ENCODE measurements at places on chromosomes 4 and X. TPM values are rescaled to one million over a fixed set of nuclear protein-coding genes. Genes with fewer than 3 reads are reported as not detected.

Gene CT45A3
- not detected for total RNA-seq

Gene VCX3A
- not detected for total RNA-seq

Gene GABRG1
- total RNA-seq: not detected

Gene IL15
- 7.1 TPM for total RNA-seq

Gene EREG
- 4.4 TPM for total RNA-seq

Gene SPP1
- 3.1 TPM for total RNA-seq

Gene SMC1A
- 16.8 TPM for total RNA-seq

Gene TMPRSS11B
- total RNA-seq: not detected

Gene PASD1
- not detected for total RNA-seq

Gene PNMA6A
- total RNA-seq: 0.22 TPM

DNA sequence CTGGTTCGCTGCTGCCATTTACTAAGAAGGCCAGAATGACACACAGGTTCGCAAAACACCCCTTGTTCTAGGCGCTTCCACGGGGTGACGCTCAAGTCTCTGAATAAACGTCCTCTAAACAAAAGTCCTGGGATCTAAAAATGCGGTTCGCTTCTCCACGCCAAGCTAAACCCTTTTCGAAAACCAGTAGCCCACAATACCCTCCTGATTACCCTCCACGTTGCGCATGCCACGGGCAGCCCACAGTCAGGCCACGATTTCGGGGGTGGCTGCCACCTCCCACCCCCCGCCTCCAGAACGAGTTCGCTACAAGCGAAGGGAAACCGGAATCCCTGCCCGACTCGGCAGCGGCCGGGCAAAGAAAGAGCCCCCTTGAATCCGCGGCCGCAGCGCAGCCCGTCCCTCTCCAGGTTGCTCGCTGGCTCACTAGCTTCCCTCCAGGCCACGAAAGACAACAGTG, 423 bp downstream of the RPL39 start:
- H3K27ac ChIP-seq: peak overlapping the region; percentile 99
- peaks cover 10% of the 10 kb centered on the region for H3K36me3 ChIP-seq
- H3K27me3 ChIP-seq: no peaks in the 10 kb centered on the region
- peak; percentile 69 for DNase-seq
- peak overlapping the region; percentile 96 for H3K4me3 ChIP-seq

GRCh38 chrX:153886915-153887314, 942 bp upstream of the L1CAM start:
- H3K4me1 ChIP-seq: no peaks in the 10 kb centered on the region
- no peaks in the 10 kb centered on the region for H3K36me3 ChIP-seq
- no peak overlapping the region for H3K27ac ChIP-seq
- H3K4me3 ChIP-seq: no peak overlapping the region
- no peaks in the 10 kb centered on the region for H3K27me3 ChIP-seq

DNA sequence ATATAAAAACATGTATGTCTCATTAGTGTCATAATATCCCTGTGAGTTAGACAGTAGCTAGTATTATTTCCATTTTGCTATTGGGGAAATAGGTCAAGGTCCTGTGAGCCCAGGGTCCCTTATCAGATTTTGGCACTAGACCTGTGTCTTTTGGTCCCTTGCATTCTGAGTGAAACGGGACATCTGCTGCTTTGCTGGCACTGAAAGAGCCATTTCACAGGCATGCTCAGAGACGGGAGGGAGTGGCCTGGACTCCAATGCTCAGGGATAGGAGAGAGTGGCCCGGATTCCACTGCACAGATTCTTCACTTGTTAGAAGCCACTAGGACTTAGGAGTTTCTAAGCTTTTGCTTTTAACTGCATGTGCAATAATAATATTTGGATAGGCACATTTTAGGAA, 177.2 kb downstream of the TSPAN5 start:
- no peak overlapping the region for H3K27ac ChIP-seq
- H3K4me1 ChIP-seq: peaks cover 52% of the 10 kb centered on the region
- H3K4me3 ChIP-seq: no peak overlapping the region
- no peaks in the 10 kb centered on the region for H3K36me3 ChIP-seq
- H3K27me3 ChIP-seq: no peaks in the 10 kb centered on the region

- no peak overlapping the region for H3K27ac ChIP-seq
- H3K36me3 ChIP-seq: no peaks in the 10 kb centered on the region
- H3K27me3 ChIP-seq: peaks cover 35% of the 10 kb centered on the region
- DNase-seq: no peak
- no peaks in the 10 kb centered on the region for H3K4me1 ChIP-seq
- H3K4me3 ChIP-seq: no peak overlapping the region
These were observed 118.6 kb upstream of the TAPT1 start for GRCh38 chr4:16344853-16345252.

DNA sequence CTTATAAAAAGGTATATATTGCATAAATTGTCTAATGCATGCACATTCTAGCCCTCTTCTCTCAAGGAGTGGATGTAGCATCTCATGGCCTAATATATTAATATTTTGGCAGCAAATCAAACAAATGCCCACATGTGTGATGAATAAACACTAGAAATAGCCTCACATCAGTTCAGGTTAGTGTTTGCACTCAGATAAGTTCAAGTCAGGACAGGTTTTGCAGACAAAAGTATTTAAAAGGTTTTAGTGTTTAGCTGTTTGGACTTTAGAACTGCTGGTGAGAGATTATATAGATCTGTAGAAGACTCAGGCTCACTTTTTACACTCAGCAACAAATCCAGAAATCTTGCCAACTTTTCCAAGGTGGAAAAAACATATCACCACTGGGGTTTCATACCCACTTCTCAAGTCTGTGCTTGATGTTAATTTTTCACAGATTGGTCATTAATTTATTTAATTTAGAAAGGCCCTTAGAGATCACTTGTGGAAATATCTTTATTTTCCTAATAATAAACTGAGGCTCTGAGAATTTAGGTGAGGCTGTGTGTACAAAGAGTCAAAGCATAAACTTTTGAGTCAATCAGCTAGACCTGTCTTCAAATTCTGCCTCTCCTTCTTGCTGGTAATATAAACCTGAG, 362.6 kb downstream of the GASK1B start:
- H3K4me3 ChIP-seq: no peak overlapping the region
- no peaks in the 10 kb centered on the region for H3K4me1 ChIP-seq
- no peaks in the 10 kb centered on the region for H3K27me3 ChIP-seq
- no peak overlapping the region for H3K27ac ChIP-seq
- DNase-seq: no peak

DNA sequence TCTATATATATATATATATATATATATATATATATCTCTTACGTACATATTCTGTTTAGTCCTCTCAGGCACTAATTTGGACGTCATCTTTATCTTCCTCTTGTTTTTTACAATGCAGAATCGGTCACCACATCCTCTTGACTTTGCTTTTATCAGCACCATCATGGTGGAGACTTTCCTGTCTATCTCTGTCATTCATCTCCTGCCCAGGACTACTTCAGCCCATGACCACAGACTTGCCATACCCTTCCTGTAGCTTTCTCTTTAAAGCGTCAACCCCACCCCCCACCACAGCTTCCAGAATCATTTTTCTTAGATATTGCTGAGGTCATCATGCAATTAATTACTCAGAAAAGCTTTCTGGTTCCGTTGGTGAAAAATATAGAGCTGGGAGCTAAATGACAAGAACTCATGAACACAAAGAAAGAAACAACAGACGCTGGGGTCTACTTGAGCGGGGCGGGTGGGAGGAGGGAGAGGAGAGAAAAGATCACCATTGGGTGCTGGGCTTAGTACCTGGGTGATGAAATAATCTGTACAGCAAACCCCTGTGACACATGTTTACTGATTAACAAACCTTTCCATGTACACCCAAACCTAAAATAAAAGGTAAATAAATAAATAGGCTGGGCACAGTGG, 30.5 kb upstream of the PRKX start:
- DNase-seq: no peak
- no peaks in the 10 kb centered on the region for H3K27me3 ChIP-seq
- no peak overlapping the region for H3K27ac ChIP-seq
- no peaks in the 10 kb centered on the region for H3K36me3 ChIP-seq
- no peaks in the 10 kb centered on the region for H3K4me1 ChIP-seq

DNA sequence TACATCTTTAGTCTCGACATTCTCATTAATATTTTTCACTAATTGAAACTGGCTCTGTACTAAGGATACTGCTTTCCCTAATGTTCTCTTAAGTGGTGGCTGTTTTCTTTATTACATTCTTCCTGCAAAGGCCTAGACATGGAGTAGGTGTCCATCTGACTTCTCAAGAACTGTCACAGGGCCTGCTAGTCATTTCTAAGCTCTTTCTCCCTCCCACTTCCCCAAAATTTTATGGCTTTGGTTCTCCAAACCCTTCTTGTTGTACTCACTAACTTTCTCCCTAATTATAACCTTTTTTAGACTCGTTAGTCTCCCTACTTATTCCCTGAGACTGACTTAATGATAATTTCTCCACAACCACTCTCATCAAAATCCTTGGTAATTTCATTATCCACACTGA, 133.3 kb downstream of the SPOCK3 start:
- H3K27me3 ChIP-seq: no peaks in the 10 kb centered on the region
- no peak for DNase-seq
- no peak overlapping the region for H3K4me3 ChIP-seq
- H3K4me1 ChIP-seq: no peaks in the 10 kb centered on the region

DNA sequence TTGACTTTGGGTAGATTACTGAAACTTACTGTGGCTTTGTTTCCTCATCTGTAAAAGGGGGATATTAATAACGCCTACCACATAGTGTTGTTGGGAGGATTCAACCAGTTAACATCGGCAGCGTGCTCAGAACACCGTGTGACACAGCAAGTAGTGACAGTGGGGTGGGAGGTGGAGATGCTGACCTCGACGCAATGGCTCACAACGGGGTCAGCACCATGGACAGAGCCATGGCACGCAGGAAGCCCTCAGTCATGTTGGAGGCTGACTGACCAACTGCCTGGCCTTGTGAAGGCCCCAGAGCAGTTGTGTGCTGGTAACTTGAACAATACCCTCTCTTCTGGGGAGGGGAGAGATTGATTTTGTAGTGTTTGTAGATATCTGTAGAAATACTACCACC, 93.2 kb downstream of the WFS1 start:
- H3K27ac ChIP-seq: no peak overlapping the region
- H3K36me3 ChIP-seq: no peaks in the 10 kb centered on the region
- no peaks in the 10 kb centered on the region for H3K4me1 ChIP-seq
- H3K4me3 ChIP-seq: no peak overlapping the region

GRCh38 chr4:147717878-147718277, 14.0 kb upstream of the ARHGAP10 start:
- no peak overlapping the region for H3K27ac ChIP-seq
- peaks cover 9% of the 10 kb centered on the region for H3K4me1 ChIP-seq
- no peaks in the 10 kb centered on the region for H3K36me3 ChIP-seq
- H3K27me3 ChIP-seq: no peaks in the 10 kb centered on the region

DNA sequence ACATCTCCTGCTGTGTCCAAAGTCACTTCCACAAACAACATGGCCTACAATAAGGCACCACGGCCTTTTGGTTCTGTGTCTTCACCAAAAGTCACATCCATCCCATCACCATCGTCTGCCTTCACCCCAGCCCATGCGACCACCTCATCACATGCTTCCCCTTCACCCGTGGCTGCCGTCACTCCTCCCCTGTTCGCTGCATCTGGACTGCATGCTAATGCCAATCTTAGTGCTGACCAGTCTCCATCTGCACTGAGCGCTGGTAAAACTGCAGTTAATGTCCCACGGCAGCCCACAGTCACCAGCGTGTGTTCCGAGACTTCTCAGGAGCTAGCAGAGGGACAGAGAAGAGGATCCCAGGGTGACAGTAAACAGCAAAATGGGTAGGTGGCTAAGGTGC, 123.9 kb downstream of the PDLIM5 start:
- no peaks in the 10 kb centered on the region for H3K27me3 ChIP-seq
- DNase-seq: no peak
- peaks cover 9% of the 10 kb centered on the region for H3K36me3 ChIP-seq
- H3K27ac ChIP-seq: no peak overlapping the region

- no peaks in the 10 kb centered on the region for H3K36me3 ChIP-seq
- peak overlapping the region; percentile 86 for H3K4me3 ChIP-seq
- DNase-seq: peak; percentile 98
- peak overlapping the region; percentile 61 for H3K27ac ChIP-seq
- no peaks in the 10 kb centered on the region for H3K27me3 ChIP-seq
These were observed 29.0 kb downstream of the ERVMER34-1 start for GRCh38 chr4:52721968-52722815.

DNA sequence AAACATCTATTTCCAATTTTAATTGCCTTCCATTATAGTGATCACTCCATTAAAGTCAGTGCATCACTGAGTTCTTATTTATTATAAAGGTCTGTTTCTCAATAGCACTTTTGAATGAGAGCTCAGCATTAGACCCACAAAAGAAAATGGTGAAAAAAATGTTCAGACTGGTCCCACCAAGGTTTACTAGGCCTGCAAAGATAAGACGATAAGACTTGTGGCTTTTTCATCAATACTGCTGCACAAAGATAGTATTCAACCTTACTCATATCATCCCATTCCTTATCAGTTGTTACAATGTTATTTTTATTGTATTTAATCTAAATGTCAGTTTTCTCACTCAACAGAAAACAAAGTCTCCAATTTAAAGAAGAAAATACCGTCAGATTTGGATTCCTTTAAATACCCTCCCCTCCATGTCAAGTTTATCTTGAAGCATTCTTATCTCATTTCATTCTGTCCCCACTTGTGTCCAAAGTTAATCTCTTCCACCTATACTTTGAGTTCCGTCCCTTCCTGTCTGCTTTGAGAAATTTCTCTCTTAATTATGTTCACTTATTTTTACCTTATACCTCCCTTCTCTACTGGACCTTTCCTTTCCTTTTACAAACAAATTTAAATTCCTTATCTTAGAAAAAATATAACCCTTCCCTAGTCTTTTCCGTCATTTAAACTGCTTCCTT, 140.0 kb downstream of the GASK1B start:
- peaks cover 5% of the 10 kb centered on the region for H3K4me1 ChIP-seq
- H3K27me3 ChIP-seq: no peaks in the 10 kb centered on the region
- H3K27ac ChIP-seq: no peak overlapping the region
- H3K36me3 ChIP-seq: no peaks in the 10 kb centered on the region
- no peak overlapping the region for H3K4me3 ChIP-seq
- DNase-seq: no peak

DNA sequence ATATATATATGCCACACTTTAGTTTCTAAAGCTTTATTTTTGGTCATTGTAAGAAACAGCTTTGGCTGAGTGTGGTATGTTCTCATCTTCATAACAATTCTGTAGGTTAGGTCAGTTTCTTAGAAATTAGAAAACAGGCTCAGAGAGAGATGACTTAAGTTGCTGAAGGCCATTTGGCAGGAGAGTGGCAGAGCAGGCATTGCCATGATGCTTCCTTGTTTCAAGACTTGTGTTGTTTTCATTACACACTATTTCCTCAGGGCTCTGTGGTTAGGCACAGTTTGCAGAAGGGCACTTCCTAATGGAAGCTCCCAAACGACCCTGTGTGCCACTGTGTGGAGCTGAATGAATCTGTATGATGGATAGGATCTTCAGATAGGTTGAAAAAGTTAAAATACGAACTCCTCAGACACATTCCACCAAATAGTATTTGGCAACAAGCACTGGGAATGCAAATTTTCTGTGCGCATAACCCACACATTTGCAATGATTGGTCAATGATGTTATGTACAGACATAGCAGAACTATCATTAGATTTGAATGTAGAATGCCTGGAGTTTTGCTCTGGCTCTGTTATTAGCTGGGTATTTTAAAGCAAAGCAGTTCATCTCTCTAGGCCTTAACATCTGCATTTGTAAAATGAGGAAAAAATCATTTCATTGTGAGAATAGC, 274.3 kb upstream of the HS3ST1 start:
- no peak overlapping the region for H3K27ac ChIP-seq
- H3K27me3 ChIP-seq: no peaks in the 10 kb centered on the region
- DNase-seq: no peak
- H3K36me3 ChIP-seq: no peaks in the 10 kb centered on the region
- H3K4me1 ChIP-seq: no peaks in the 10 kb centered on the region

- no peaks in the 10 kb centered on the region for H3K4me1 ChIP-seq
- peak overlapping the region; percentile 73 for H3K4me3 ChIP-seq
- peak; percentile 40 for DNase-seq
- no peak overlapping the region for H3K27ac ChIP-seq
- no peaks in the 10 kb centered on the region for H3K36me3 ChIP-seq
These were observed 513 bp downstream of the NHSL2 start for GRCh38 chrX:71910986-71911730.

Data from GM23248 (cell line).